Spinal cord (tissue), 10 donors: ENCODE measurements at places on chromosomes 7 and 10. TPM values are rescaled to one million over a fixed set of nuclear protein-coding genes. Genes with fewer than 3 reads are reported as not detected.

The MYL10 gene
- polyA plus RNA-seq, result not detected

The CDHR3 gene
- 27.3 TPM for polyA plus RNA-seq

The ENTPD1 gene
- 29.4 TPM for polyA plus RNA-seq

The VPS37D gene
- 28.3 TPM for polyA plus RNA-seq

The WNT2 gene
- 0.43 TPM for polyA plus RNA-seq
